ENCODE measurements at places on chromosomes 2 and 18.

DNA sequence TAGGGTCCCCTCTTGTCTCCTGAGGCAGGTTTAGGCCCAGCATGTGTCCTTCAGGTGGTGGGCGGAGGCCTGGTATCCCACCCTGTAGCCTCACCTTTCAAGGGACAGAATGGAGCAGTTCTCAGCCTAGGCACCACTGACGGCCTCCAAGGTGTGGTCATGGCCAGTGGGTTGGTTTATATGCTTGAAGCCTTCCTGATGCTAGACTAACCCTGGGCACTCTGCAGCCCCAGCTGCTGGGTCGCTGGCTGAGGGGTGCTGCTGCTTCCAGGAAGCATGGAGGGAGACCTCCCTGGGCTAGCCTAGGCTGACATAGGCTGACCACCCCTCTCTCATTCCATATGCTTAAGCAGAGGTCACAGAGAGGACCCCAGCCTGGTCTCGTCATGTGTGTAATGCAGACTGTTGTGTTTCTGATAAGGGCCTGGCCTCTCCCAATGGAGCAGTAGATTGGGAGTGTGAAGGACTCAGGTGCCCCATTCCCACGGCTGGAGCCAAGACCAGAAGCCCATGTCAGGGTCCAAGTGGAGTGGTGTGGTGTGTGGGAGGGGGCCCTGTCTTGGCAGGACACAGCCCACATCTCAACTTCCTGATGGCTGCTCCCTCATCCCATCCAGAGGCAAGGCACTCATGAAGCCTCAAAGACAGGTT is 206.6 kb downstream of the DYSF start:
- DNase-seq, result no peak

DNA sequence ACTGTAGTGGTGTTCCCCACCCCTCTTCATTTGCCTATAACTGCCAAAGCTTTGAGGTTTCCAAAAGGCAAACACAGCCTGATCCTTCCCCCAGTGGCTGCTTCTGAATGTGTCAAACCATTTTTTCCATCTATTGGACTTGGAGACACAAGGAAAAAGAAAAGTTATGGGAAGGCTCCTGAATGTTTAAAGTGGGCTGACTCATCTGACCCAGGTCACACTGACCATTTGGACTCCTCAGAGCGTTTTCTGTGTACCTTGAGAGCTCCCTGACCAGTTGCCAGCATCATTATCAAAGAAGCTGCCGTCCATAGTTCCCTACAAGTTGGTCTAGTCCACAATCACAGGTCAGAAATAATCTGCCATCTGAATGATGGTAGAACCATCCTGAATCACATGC is 123.4 kb upstream of the COL3A1 start:
- no peak for DNase-seq

GRCh38 chr2:109690822-109691541 is 76.8 kb downstream of the SOWAHC start:
- DNase-seq, result no peak

DNA sequence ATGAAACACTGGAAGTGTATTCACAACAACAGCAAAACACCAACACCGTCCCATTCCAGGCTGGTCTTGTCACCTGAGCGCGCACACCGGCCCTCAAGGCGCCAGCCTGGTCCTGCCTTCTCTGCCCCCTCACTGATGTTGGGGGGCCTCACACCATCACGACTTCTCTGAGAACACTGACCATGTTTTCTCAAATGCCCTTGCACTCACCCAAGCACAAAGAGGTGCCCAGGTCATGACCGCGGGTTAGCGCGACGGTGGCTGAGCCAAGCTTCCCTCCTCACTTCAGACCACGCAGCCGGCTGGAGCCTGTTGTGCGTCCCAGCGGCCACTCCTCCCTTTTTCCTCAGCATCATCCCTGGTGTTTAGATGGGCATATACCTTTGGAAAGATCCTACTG is 101.3 kb upstream of the SALL3 start:
- no peak for DNase-seq

DNA sequence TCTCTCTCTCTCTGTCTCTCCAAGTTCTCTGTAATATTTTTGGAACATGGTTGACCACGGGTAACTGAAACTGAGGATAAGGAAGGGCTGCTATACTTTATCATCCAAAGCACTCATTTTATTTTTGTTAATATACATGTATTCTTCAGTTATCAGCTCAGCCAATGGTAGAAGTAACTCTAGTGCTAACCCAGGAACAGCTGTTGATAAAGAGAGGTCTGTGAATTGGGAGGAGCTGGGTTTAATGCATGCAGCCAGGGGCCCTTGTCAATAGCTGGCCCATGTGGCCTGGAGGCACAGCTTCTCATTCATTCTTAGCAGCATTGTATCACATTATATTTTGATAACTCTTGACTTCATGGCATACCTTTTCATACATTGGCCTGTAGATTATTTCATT is 401.6 kb downstream of the EPHA4 start:
- DNase-seq, result no peak

DNA sequence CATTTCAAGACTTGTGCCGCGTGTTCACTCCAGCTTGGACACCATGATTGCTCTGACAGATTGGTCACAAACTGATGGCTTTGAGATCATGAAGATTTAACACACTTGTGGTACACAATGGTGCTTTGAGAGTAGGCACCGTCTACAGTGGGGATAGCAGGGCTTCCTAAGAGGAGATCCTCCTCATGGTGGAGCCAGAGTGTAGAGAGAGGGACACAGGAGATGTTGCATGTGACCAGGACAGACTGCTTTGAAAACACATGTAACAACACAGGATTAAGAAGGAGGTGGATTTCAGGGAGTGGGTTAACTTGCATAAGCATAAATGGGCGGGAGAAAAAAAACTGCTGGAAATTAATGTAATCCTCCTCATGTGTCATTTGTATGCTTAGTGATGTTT is 95.7 kb upstream of the LINC00305 start:
- no peak for DNase-seq

GRCh38 chr2:239206042-239206441 is 194.8 kb downstream of the HDAC4 start:
- peak; percentile 6 for DNase-seq

- DNase-seq, result no peak
Measured at GRCh38 chr2:106021662-106022028, 172.5 kb downstream of the UXS1 start.

- DNase-seq, result peak; percentile 21
Measured at GRCh38 chr2:127619203-127619590, 26.8 kb upstream of the GPR17 start.

DNA sequence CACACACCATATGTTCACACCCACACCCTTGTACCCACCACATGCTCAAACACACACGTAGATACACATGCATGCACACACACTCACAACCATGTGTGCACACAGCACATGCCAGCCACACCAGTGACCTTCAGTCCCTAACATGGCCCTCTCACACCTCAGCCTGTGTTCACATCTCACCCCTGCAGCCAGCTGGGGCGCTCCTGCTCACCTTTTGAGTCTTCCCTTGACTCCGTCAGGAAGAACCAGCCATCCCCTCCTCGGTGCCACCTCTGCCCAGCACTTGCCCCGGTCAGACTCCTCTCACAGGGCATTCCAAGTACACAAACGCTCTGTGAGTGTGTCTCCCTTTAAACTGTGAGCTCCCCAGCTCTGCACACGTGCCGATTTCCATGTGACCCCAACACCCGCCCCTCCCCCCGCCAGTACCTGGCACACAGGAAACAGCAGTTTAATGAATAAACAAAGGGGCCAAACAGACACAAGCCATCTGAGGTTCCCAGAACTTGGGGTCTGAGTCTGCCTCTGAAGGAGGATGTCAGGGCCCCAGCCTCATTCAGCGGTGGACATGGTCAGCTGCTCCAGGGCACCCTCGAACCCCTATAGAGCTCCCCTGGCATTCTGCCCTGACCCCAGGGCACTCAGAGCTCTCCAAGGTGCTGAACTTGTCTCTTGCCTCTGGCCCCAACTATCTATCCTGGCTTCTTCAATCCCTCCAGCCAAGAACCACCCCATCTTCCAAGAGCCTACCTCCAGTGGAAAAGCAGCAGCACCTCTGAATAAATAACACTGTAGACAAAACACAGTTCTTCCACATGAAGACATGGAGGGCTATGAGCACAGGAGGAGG is 252.9 kb downstream of the ATAD2B start:
- DNase-seq, result no peak

Data from left hindlimb (tissue), 1 donor.